Muscle of leg (tissue), 16 donors: ENCODE measurements at places on chromosomes 16 and 17.

GRCh38 chr16:61813339-61813738, 222.9 kb downstream of the CDH8 start:
- H3K4me1 ChIP-seq, result no peaks in the 10 kb centered on the region
- DNase-seq, result no peak
- no peaks in the 10 kb centered on the region for H3K27me3 ChIP-seq
- H3K27ac ChIP-seq, result no peak overlapping the region
- no peak overlapping the region for H3K4me3 ChIP-seq

DNA sequence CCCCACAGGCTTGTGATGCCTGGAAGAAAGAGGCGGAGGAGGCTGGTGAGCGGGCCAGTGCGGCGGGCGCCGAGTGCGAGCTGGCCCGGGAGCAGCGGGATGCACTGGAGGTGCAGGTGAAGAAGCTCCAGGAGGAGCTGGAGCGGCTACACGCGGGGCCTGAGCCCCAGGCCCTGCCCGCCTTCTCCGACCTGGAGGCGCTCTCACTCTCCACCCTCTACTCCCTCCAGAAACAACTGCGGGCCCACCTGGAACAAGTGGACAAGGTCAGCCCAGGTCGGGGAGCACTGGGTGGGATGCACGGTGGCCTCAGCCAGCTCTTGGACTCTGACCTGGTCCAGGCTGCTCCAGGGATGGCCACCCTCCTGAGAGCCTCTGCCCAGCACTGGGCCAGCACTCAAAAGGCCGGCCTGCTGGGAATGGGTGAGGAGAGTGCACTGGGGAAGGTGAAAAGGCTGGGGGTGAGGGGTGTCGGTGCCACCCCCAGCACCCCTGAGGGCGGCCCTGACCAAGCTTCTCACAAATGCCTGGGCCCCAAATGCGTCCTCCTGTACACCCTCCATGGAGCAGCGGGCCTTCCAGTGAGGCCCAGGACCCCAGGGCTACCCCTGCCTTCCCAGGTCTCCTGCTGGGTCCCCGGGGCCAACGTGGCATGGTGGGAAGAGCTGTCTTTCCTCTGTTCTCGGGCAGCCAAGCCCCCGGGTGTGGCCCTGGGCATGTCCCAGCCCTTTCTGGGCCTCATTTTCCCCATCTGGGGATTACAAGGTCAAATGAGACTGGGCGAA, 20.8 kb downstream of the UNC13D start:
- H3K4me3 ChIP-seq, result no peak overlapping the region
- peaks cover 55% of the 10 kb centered on the region for H3K4me1 ChIP-seq
- H3K27ac ChIP-seq, result no peak overlapping the region
- no peak for DNase-seq

- DNase-seq, result peak; percentile 11
- H3K27ac ChIP-seq, result no peak overlapping the region
Measured at GRCh38 chr16:56203052-56203451, 11.8 kb downstream of the GNAO1 start.

- no peaks in the 10 kb centered on the region for H3K27me3 ChIP-seq
- H3K36me3 ChIP-seq, result no peaks in the 10 kb centered on the region
- H3K4me1 ChIP-seq, result no peaks in the 10 kb centered on the region
- no peak for DNase-seq
- no peak overlapping the region for H3K27ac ChIP-seq
Measured at GRCh38 chr17:67265436-67266019, 20.5 kb upstream of the HELZ start.

DNA sequence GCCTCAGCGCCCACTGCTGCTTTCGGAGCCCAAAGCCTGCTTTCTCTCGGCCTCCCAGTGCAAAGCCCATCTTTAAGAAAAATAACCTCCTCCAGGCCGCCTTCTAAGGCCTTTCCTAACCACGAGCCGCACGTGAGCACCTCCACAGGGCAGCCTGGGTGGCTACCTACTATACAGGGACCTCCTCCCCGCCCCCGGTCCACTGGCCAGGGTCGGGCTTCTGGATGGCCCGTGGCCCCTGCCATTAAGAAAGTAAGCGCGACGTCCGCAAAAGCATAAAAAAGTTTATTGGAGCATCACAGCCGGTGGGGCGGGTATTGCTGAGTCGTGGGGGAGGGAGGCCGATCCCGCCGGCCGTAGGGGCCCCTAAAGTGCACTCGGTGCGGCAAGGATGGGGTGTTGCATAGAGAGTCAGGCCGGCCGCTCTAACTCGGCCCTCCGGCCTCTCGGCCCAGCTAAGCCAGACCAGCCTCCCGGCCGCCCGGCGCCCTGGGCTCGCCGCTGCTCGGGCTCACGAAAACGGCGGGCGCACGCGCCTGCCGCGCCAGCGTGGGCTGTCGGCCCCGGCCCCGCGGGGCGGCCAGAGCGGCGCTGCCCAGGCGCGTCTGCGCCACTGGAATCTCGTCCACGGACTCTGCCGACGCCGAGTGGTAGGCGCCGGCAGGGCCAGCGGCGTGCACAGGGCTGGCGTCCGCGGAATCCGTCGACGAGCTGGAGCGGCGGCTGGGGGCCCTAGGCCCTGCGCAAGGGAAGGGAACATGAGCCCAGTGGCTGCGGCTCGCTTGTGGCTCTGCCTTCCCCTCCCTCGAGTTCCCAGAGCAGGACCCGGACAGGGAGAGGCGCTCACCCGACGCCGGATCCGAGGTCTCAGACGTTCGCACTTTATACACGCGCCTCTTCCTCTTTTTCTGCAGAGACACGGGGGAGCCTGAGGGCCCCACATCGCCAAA, 1.1 kb upstream of the TPPP3 start:
- no peaks in the 10 kb centered on the region for H3K27me3 ChIP-seq
- peak overlapping the region; percentile 50 for H3K4me3 ChIP-seq
- peaks cover 14% of the 10 kb centered on the region for H3K36me3 ChIP-seq
- DNase-seq, result peak; percentile 68
- H3K27ac ChIP-seq, result peak overlapping the region; percentile 88

DNA sequence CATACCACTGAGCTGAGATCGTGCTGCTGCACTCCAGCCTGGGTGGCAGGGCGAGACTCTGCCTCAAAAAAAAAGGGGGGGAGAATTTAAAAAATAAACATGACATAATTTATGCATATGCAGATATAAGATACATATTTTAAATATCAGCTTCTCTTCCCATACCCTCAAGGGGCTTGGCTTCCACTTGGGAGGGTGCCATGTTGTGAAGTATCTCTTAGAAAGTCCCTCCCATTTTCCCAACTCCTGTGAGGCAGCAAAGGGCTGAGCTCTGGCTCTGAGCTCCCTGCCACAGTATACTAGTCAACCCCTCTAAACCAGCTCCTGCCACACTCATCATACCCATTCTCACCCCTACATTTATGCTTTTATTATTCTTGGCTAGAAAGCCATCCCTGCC, 39.4 kb downstream of the MYH11 start:
- H3K27ac ChIP-seq, result no peak overlapping the region
- H3K36me3 ChIP-seq, result no peaks in the 10 kb centered on the region
- H3K4me1 ChIP-seq, result no peaks in the 10 kb centered on the region
- no peaks in the 10 kb centered on the region for H3K27me3 ChIP-seq
- no peak for DNase-seq

DNA sequence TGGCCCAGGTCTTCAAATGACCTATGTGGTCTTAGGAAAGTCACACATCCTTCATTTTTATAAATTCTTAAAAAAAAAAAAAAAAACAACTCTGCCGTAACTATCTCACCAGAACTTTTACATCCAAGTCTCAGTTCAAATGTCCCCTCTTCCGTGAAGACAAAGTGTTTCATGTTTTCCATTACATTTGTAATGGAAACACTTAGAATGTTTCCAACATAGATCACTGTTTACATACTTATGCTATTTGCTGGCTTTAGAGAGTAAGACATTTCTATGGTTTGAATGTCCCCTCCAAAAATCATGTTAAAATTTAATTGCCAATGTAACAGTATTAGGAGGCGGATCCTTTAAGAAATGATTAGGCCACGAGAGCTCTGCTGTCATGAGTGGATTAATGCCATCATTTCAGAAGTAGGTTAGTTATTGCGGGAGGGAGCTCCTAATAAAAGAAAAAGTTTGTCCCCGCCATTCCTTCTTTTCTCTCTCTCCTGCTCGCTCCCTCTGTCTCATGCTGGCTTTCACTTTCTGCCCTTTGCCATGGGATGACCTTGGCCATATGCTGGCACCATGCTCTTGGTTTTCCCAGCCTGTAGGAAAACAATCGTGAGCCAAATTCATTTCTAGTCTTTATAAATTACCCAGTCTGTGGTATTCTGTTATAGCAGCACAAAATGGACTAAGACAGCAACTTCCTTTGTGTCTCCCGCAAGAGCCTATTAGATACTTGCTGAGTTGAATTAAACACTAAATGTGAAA, 887.8 kb upstream of the SOX9 start:
- H3K27me3 ChIP-seq, result no peaks in the 10 kb centered on the region
- no peak overlapping the region for H3K4me3 ChIP-seq
- no peaks in the 10 kb centered on the region for H3K4me1 ChIP-seq
- peak; percentile 36 for DNase-seq
- H3K36me3 ChIP-seq, result no peaks in the 10 kb centered on the region

DNA sequence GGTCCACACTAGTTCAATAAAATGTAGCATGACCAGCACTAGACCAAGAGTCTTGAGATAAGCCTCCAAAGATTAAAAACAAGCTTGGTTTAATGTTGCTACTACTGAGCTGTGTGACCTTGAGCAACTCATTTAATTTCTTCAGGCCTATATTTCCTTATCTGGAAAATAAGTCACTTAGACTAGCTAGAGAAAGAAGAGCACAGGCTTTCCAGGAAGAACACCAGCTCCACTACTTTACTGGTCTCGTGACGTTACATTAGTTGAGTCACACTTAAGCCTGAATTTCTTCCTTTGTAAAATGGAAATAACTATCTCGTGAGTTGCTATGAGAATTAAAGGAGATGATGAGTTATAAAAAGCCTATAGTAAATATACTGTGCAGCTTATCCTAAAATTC, 5.4 kb downstream of the HELZ start:
- H3K36me3 ChIP-seq, result peaks cover 23% of the 10 kb centered on the region
- no peak overlapping the region for H3K4me3 ChIP-seq
- peaks cover 3% of the 10 kb centered on the region for H3K4me1 ChIP-seq
- H3K27ac ChIP-seq, result no peak overlapping the region
- no peak for DNase-seq

DNA sequence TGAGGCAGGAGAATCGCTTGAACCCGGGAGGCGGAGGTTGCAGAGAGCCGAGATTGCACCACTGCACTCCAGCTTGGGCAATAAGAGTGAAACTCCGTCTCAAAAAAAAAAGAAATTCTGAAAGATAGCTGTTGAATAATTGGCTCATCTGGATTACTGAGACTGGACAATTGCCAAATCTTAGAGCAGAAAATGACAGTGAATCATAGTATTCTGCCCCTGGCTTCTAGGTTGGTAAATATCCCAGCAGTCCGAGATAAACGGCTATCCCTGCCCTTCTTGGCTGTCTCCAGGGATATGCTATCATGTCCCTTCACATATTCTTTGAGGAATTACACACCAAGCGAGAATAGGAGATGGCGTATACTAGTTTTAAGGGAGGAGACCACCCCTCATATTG, 35.5 kb upstream of the METTL16 start:
- H3K36me3 ChIP-seq, result no peaks in the 10 kb centered on the region
- H3K27ac ChIP-seq, result no peak overlapping the region
- H3K4me1 ChIP-seq, result no peaks in the 10 kb centered on the region
- H3K4me3 ChIP-seq, result no peak overlapping the region
- peaks cover 8% of the 10 kb centered on the region for H3K27me3 ChIP-seq

GRCh38 chr16:70701036-70701435, 15.2 kb upstream of the MTSS2 start:
- H3K4me3 ChIP-seq, result no peak overlapping the region
- H3K36me3 ChIP-seq, result peaks cover 11% of the 10 kb centered on the region
- no peak for DNase-seq

GRCh38 chr16:85064186-85064585, 36.6 kb downstream of the KIAA0513 start:
- H3K36me3 ChIP-seq, result no peaks in the 10 kb centered on the region
- no peaks in the 10 kb centered on the region for H3K4me1 ChIP-seq
- H3K27me3 ChIP-seq, result no peaks in the 10 kb centered on the region
- H3K4me3 ChIP-seq, result no peak overlapping the region
- DNase-seq, result no peak

DNA sequence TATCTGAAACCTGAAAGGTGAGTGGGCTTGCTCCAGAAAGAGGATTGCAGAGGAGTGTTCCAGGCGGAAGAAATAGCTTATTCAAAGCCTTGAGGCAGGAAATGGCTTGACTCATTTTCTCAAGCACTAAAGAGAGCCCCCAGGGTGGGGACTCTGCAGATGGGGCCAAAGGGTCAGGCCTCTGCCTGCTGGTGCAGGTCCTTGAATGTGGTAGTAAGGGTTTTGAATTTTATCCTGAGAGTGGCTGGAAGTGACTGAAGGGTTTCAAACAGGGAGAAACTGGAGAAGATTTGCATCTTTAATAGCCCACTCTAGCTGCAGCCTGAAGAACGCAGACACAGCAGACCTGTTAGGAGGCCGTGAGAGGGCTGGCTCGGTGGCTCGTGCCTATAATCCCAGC, 144.4 kb downstream of the CCT6B start:
- H3K36me3 ChIP-seq, result no peaks in the 10 kb centered on the region
- H3K4me1 ChIP-seq, result no peaks in the 10 kb centered on the region
- H3K27me3 ChIP-seq, result no peaks in the 10 kb centered on the region
- no peak overlapping the region for H3K4me3 ChIP-seq
- DNase-seq, result no peak

DNA sequence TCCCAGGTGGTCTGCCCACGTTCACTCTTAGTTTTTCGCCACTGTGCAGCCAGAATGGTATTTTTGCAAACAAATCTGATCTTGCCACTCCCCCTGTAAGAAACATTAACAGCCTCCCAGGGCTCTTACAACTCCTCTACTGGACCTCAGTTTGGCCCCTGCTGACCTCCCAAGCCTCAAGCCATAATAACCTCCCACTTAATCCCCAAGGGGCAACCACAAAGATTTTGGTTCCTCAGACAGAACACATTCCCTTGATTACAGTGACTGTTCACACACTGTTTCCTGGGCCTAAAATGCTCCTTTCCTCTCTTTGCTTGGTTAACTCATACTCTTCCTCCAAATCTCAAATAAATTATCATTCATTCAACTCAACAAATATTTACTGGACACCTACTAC, 21.5 kb upstream of the CD300E start:
- no peak overlapping the region for H3K27ac ChIP-seq
- H3K36me3 ChIP-seq, result no peaks in the 10 kb centered on the region
- peaks cover 10% of the 10 kb centered on the region for H3K27me3 ChIP-seq
- DNase-seq, result no peak
- no peaks in the 10 kb centered on the region for H3K4me1 ChIP-seq

- peaks cover 21% of the 10 kb centered on the region for H3K36me3 ChIP-seq
- no peak overlapping the region for H3K4me3 ChIP-seq
- H3K4me1 ChIP-seq, result peaks cover 16% of the 10 kb centered on the region
Measured at GRCh38 chr16:72960101-72960500, 87.8 kb downstream of the ZFHX3 start.

DNA sequence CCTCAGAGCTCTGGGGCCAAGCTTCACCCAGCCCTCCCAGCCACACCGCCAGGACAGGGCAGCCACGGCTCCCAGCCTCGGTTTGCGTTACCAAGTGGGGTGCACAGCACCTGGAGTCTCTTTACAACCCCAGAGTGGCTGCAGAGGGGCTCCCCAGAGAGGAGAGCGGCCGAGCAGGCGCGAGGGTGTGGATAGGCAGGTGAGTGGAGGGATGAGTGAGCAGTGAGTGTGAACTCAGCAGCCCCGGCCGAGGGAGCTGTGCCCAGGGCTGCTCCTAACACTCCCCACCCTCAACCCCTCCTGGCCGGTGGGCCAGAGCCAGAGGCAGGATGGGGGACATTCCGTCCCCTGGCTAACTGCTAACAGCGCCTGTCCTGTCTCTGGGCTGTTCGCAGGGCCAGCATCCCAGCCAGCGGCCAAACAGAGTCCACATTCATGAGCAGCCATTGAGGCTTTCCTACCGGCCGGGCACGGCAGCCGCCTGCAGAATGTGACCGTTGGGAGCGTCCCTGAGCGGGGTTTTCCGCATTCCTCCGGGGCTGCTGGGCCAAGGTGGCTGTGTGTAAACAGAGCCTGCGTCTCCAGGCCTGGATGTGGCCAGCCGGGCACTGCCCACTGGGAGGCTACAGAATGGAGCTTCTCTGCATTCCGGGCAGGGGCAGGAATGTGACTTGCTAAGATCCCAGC, 5.3 kb downstream of the ZNF469 start:
- H3K36me3 ChIP-seq, result no peaks in the 10 kb centered on the region
- H3K4me1 ChIP-seq, result peaks cover 28% of the 10 kb centered on the region
- DNase-seq, result no peak
